ENCODE measurements at places on chromosomes 2 and 18.

DNA sequence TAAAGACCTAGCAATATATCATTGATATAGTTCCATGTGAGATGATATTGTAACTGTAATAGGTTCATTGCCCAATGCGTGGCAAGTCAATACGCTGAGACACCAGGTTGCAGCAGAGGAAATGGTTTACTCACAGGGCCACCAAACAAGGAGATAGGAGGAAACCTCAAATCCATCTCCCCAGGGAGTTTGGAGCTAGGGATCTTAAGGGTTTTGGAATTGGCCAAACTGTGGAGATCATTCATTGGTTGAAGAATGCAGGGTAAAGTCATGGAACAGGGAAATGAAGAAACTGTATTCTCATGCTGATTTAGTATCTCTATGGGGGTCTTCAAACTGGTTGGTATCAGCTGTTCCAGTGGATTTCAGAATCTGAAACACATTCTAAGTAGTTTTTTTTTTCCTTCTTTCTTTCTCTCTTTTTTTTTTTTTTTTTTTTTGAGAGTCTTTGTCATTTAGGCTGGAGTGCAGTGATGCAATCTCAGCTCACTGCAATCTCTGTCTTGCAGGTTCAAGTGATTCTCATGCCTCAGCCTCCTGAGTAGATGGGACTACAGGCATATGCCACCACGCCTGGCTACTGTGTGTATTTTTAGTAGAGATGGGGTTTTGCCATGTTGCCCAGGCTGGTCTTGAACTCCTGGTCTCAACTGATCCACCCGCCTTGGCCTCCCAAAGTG, 30.7 kb upstream of the PPM1B start:
- DNase-seq = no peak

- no peak for DNase-seq
These were observed 1.3 kb upstream of the GPC1 start for GRCh38 chr2:240433973-240434727.

GRCh38 chr18:52582516-52582915, 242.5 kb downstream of the DCC start:
- no peak for DNase-seq

GRCh38 chr18:80109676-80110078, 615 bp downstream of the ADNP2 start:
- no peak for DNase-seq

GRCh38 chr18:36096955-36097354, 29.6 kb upstream of the RPRD1A start:
- no peak for DNase-seq

DNA sequence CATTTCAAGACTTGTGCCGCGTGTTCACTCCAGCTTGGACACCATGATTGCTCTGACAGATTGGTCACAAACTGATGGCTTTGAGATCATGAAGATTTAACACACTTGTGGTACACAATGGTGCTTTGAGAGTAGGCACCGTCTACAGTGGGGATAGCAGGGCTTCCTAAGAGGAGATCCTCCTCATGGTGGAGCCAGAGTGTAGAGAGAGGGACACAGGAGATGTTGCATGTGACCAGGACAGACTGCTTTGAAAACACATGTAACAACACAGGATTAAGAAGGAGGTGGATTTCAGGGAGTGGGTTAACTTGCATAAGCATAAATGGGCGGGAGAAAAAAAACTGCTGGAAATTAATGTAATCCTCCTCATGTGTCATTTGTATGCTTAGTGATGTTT, 95.7 kb upstream of the LINC00305 start:
- DNase-seq = no peak

DNA sequence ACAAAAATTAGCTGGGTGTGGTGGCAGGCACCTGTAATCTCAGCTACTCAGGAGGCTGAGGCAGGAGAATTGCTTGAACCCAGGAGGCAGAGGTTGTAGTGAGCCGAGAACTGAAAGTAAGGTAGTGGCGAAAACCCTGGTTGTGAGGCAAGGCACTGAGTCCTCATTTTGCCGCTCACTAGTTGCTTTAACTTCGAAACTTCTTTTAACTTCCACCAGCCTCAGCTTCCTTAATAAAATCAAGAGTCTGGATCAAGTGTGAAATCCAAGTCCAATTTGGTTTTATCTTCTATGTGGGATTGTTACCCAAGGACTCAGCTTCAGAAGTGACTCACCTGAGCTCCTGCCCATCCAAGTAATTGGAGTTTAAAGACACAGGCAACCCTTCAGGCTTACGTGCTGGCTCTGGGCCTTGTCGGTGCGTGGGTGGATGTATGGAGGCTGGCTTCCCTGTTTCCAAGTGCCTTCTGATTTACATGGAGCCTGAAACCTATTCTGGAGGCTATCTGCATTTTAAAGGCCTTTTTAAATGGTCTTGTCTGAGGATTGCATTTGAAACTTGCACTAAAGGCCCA, 374.2 kb upstream of the ID2 start:
- DNase-seq = no peak

- no peak for DNase-seq
These were observed 8.5 kb downstream of the ZNF516 start for GRCh38 chr18:76486574-76486973.

DNA sequence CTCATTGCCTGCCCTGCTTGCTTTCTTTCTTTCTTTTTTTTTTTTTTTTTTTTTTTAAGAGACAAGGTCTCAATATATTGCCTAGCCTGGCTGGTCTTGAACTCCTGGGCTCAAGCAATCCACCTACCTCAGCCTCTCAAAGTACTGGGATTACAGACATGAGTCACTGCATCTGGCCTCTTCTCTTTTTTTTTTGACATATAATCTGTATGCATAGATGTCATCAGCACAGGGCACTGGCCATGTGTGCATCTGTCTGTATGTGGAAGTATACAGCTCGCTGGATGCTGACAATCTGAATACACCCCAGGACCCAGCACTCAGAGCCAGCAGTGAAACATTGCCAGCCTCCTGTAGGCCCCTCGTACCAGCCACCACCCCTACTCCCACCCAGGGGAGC, 49.5 kb downstream of the TFCP2L1 start:
- DNase-seq = no peak
